ENCODE measurements at places on chromosomes 16 and 17.

DNA sequence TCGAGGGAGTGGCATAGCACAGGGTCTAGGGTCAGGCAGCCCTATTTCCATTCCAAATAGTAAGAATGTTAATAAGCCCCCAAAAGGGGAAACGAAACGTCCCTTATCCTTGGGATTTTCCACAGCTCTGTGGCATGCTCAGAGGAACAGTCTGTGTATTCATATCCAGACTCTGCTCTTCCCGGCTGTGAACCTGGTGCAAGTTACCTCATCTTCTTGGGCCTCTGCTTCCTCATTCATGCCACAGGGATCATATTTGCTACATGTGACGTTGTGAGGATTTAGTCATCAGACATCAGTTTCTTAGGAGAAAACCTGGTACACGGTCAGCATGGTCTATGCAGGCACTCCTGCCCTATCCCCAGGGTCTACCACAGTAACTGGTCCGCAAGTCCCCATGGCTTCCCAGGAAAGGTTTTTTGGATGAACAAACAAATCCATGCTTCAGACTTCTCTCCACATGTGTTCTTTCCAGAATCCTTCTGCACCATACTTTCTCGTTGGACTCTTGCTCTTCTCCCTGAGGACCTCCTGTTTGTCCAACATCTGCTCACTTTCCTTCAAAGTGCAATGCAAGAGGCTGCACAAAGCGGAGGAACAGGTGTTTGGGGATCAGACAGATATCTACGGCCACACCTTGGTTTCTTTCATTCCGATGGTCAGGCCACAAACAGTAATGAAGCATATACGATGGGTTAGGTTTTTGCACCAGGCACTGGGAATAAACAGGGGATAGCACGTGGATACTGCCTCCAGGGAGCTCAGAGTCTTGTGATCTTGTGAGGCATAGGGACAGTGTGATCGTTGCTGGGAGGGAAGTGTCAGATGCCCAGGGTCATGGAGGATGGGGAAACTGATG lies 17.7 kb downstream of the GLP2R start:
- DNase-seq, result no peak

DNA sequence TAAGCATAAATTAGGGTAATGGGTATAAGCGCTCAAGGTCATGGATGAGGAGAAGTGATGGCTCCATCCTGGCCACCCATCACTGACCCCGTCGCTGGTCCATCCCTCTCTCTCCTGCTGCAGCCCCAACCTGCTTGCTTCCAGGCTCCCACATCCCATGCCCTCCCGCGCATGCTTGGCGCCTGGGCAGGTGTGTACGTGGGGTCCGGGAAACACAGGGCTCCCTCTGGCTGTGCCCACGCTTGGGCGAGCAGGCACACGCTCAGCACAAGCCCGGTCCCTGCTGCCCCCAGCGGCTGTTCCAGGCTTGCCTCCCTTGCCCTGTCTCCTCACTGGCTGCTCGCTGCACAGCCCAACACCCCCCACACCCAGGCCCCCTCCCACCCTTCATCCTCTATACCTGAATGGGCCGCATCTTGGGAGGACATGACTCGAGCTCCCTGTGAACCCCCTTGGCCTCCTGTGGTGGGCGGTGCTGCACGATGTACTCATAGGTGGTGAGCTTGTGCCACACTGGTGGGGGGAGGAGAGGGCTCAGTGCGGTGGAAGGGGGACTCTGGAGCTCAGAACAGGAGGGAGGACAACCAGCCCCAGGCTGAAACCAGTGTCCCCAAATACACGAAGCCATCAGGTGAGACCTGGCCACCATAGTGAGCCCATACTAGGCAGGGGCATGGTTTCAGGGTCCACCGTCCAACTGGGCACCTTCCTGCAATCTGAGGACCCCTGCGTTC lies 4.7 kb upstream of the TPPP3 start:
- DNase-seq, result no peak

- DNase-seq, result no peak
These were observed 92.2 kb downstream of the CMC2 start for GRCh38 chr16:80914379-80915078.

DNA sequence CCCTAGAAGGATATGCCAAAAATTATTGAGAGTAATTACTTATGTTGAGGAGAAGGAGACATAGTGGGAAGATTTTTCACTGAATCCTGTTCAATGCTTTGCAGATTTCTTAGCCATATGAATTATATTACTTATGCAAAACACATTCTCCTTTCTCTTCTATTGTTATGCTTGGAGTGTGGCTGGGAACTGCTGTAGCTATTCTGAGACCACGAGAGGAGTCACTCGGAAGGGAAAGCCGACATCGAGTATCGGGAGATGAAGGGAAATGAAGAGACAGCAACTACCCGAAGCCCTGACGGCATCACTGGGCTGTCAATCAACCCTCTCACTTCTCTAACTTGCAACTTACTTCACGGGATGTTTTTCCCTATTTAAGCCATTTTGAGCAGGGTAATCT lies 39.6 kb downstream of the STX8 start:
- no peak for DNase-seq

- no peak for DNase-seq
These were observed 29.1 kb downstream of the CRHR1 start for GRCh38 chr17:45813048-45813725.

GRCh38 chr17:15350777-15351477 lies 9.5 kb upstream of the TEKT3 start:
- DNase-seq, result no peak

DNA sequence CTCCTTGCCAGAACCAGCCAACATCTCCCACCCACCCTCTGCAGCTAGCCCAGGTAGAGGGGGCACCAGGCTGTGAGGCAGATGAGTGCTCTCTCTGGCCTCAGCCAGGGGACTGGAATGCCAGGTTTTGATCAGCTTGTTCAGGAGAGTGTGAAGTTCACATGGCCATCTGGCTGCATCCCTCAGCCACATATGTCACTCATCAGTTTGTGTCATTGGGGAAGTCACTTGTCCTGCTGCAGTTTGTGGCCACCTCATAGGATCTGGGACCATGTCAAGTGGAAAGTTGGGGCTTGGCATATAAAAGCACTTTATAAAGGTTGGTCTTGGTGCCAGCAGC lies 147.6 kb downstream of the SOCS1 start:
- no peak for DNase-seq

DNA sequence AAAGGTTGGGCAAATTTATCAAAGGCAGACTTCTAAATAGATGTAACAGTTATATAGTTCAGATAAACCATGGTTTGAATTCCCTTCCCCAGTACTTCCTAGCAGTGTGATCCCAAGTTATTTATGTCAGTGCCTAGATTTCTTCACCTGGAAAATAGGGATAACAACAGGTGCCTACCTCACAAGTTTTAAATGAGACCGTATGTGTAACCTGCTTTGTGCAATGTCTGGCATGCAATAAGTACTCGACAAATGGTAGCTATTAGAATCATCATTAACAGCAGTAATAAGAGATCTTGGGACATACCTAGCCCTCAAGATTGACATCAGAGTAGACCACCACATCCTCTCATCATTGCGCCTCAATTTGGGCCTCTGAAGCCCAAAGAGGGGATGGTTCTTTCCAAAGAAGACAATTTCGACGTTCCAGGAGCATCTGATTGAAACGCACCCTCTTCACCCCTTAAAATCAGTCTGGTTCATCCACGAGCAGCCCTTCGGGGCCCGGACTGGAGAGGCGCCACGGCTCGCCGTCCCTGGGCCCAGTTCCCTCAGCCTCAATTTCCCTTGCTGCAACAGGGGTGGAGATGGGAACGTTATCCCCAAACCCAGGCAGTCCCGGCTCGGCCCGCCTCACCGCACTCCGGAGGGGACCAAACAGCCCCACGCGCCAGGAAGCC lies 541 bp downstream of the ACACA start:
- no peak for DNase-seq

DNA sequence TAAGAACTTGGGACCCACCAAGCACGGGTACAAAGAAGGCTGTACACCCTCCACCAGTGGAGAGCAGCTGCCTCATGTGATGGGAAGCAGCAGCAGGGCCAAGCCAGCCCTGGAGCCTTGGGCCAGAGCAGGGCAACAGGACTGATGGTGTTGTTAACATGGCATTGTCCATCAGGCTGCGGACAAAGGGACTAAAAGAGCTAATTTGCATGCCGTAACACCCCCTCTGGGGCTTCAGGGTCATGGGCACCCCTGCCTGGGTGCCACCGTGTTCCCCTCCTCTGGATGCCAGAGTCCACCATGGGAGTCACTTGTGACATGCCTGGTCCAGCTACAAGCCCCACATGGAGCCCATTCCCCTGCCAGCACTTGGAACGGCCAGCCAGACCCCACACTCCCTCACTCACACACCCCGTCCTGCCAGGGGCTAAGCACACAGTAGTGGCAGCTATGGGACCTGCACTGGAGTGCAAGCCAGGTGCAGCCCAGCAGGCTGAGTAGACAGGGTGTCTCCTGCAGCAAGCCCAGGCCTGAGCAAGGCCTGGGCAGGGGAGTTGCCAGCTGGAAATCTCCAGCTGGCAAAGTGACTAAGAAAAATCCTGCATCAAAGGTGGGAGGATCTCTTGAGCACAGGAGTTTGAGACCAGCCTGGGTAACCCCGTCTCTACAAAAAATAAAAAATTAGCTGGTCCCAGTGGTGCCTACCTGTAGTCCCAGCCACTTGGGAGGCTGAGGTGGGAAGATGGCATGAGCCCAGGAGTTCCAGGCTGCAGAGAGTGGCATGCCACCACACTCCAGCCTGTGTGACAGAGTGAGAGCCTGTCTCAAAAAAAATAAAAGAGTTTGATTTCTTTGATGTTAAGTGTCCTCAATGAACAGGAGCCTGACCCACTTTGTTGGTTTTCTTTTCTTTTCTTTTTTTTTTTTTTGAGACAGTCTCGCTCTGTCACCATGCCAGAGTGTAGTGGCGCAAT lies 33.7 kb downstream of the NOL11 start:
- DNase-seq, result no peak

DNA sequence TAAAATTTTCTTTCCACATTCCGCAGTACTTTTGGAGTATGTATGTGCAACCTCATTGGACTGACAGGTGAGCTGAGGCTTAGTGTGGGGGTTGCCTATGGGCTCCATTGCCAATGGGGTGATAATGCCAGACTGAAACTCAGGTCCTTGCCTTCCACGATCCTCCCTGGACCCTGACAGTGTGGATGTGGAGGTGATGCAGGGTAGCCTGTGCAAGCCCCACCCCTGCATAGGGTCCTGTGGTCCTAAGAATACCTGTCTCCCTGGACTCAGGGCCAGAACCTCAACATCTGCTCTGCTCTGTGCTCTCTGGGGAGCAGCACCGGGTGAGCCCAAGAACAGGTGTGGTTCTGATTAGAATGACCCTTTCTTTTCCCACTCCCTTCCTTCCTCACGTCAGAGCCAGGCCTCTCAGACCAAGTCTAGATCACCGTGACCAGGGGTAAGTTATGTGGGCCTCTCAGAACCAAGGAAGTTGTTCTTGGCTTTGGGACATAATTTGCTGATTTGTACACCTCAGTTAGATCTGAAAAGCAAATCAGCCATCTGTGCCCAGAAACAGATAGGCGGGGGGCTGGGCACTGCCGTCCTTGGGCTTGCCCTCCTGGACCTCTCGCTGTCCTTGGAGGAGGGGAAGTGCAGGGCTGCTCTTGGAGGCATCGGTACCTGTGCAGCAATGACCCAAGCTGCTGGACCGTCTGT lies 8.4 kb upstream of the TNS4 start:
- DNase-seq, result no peak

- DNase-seq, result no peak
These were observed 630.2 kb downstream of the WWOX start for GRCh38 chr16:78729687-78730086.

- no peak for DNase-seq
These were observed 109.6 kb upstream of the CACNG3 start for GRCh38 chr16:24146518-24146917.

DNA sequence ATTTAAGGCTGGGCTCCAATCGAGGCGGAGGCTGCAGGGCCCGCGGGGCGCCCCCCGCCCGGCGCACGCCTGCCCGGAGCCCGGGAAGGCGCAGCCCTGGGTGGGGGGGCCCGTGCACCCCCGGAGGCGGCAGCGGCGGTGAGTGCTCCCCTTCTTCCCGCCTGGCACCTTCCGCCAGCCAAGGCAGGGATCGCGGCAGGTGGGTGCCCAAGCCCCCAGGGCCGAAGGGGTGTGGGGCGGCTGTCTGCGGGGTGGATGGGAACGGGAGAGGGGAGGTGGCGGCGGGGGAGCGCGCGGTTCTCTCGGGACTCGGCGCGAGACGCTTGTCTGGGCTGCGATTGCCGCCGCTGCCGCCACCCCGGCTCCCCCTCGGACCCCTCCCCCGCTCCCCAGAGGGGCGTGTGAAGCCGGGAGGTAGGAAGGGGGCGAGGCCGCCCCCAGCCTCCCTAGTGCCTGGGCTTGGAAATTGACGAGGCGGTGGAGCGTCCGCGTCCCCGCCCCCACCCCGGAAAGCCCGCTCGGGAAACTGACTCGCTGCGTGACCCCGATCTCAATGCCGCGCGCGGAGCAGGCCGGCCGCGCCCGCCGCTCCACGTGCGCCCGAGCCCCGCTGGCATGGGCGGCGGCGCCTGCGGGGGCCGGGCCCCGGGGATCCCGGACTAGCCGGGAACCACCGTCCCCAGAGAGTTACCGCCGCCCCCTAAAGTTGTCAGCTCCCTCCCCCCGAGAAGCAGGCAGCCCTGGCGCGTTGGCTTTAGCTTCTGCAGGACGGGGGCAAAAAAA lies 231.5 kb downstream of the MRTFB start:
- DNase-seq, result no peak

DNA sequence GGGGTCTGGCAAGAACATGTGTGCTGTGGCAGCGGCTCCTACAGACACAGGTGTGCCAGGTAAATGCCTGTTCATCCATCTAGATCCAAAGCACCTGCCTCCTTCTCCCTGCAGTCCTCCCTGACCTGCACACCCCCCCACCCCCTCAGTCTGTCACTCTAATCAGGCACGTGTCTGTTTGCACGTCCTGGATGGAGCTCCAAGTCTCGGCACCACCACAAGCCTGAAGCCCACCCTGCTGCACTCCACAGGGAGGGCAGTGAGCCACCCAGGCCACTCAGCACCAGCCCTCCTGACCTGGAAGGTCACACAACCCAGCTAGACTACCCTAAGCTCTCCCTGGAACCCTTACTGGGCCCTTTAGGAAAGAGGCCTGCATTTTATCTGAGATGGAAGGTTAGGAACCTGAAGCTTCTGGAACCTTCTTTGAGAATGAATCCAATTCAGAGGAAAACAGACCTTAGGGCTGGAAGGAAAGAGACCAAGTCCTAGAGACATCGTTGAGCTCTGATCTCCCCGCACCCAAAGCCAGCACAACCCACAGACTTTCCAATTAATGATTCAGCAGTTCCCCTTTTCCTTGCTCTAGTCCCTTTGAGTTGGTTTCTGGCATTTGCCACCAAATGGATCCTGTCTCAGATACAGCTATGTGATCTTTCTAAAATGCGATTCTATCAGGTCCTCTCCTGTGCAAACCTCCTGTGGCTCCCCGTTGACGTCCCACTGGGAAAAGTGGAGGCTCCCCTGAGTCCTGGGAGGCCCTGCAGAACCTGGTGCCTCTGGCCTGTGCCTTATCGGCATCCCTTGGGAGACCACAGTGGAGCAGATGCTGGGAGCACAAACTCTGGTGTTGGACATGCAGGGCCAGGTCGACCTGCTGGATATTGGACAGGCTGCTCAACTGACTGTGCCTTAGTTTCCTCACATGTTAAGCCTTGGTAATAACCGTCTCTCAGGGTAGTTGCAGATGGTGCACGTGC lies 67.9 kb downstream of the PRMT7 start:
- no peak for DNase-seq
